ENCODE measurements at places on chromosomes 4 and X.

DNA sequence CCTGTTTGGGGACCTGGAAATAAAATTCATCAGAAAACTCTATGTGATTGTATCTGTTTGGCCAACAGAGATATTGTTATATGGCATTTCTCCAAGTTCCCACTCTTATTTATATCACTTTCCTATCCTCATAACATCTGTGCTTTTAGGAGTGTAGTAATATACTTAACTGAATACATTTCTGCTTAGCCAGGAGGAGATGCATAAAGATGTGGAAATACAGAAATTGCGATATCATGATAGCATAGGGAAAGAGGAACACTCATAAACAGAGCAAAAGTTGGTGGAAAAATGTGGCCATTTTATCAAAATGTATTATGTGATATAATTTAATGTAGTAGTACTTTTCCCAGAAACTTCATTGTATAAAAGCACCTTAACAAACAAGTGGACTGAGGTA, 46.1 kb upstream of the TSPAN7 start:
- no peak for DNase-seq

DNA sequence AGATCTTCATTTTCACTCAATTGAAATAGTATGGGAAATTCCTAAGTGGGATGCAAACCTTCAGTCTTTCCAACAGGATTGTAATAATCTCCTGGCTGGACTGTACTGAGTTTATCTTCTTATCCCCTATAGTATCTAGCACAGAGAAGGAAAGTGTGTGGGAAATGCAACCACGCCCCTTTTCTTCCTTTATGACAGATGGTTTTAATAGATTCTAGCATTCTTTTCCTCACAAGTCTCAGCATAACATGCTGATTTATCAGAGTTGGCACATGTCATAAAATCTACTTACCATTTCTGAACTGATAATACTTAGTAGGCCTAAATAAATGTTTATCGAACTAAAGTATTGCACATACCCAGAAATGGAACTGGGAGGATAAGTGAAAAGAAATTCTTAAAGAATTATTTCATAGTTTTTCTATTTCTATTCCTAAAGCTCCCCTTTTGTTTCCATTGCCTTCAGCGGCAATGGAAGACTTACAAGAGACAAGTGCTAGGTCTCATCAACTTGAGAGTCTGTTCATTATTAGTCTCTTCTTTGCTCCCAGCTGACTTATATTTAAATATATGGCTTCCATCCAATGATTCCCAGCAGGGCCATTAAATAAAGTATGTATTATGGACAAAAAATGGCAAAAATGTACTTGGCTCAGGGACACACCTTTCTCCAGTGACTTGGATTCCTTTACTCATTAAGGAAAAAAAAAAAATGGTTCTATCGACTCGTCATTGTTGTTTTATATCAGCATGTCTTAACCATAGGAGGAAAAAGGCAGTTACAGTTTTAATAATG, 484.5 kb downstream of the IL1RAPL1 start:
- no peak for DNase-seq

- DNase-seq = no peak
Observed at GRCh38 chrX:33204889-33205288, 6.5 kb downstream of the DMD start.

DNA sequence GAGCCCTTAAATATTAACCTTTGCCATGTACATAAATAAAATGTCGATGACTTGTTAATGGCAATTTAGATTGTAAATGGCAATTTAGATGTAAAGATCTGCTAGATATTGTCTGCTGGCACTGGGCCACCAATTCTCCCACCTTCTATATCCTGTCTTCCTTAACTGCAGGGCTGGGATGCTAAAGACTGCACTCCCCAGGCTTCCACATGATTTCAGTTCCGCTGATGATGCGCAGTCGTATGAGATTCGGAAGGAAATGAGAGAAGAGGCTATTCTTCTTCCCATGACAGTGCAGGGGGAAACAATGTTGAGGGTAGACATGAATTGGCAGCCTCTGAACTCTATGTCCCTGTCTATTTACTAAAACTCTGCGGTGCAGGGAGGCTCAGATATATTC, 55.7 kb downstream of the PITX2 start:
- DNase-seq = no peak

DNA sequence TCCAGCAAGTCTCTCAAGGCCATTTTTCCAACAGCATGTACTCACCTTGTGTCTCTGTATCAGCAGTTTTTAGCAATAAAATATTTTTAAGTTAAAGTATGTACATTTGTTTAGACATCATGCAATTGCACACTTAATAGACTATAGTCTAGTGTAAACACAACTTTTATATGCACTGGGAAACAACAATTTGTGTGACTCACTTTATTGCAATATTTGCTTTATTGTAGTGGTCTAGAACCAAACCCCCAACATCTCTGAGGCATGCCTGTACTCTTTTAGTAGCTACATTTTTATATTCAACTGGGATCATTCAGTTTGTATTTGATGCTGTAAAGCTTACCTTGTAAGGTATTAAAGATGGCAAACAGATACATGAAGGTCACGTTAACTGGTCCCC, 14.7 kb upstream of the PHKA2 start:
- no peak for DNase-seq

- no peak for DNase-seq
Observed at GRCh38 chrX:47187106-47187677, 6.4 kb upstream of the UBA1 start.

GRCh38 chr4:146510942-146511341, 10.8 kb downstream of the SLC10A7 start:
- DNase-seq = no peak

GRCh38 chr4:67736262-67736661, 17.9 kb downstream of the GNRHR start:
- no peak for DNase-seq

- DNase-seq = no peak
Observed at GRCh38 chr4:30553706-30554105, 166.5 kb upstream of the PCDH7 start.

GRCh38 chrX:53599781-53600396, 86.6 kb downstream of the HUWE1 start:
- no peak for DNase-seq

GRCh38 chr4:40870150-40870549, 120.4 kb downstream of the NSUN7 start:
- DNase-seq = no peak

GRCh38 chrX:118475903-118476302, 19.7 kb upstream of the DOCK11 start:
- DNase-seq = no peak

DNA sequence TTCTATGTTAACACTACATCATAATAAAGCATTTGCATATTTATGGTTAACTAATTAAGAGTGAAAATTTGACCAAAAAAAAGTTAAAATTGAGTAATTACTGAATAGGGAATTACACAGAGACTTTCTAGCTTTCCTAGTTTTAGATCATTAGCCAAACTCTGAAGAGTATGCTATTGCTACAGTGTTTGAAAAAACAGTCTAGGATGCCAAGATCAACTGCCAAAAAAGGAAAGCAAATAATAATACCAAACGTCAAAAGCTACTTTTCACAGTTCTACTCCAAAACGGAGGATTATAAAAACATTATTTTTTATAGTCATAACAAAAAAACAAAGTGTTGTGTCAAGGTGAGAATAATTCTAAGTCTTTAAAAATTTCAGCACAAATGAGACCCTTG, 359.8 kb upstream of the CTSO start:
- DNase-seq = no peak

DNA sequence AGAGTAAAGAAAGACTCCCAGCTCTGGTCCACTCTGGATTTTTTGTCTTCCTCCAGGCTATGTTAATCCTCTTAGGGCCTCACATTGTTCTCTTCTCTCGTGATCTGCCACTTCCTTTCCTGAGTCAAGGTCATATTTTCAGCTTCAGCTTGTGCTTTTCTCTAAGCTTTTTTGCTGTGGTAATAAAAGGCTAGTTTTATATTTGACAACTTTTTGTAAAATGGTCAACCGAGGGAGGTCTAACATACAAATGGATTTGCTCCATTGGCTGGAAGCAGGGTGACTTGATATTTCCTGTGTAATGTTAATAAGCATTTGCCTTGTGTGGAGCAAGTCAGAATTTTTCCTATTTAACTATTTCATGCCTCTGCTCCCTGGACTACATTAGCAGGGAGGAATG, 239.7 kb downstream of the RAB28 start:
- no peak for DNase-seq

DNA sequence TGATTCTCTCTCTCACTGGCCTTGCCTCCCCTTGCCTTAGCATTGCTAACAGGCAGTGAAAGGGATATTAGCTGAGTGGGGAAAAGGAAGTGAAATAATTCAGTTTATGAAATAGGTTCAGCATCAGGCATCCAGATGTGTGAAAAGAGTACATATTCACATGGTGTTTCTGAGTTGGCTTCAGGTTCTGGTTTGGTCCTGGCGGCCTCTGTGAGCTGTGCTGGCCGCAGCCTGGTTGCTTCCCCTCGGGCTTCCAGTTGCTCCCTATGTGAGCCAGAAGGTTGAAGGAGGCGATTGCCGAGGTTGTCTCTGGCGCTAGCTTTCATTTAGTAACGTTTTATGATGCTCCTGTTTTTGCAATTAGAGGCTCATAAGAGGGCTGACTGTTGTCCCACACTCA, 99.1 kb upstream of the TLR2 start:
- no peak for DNase-seq

DNA sequence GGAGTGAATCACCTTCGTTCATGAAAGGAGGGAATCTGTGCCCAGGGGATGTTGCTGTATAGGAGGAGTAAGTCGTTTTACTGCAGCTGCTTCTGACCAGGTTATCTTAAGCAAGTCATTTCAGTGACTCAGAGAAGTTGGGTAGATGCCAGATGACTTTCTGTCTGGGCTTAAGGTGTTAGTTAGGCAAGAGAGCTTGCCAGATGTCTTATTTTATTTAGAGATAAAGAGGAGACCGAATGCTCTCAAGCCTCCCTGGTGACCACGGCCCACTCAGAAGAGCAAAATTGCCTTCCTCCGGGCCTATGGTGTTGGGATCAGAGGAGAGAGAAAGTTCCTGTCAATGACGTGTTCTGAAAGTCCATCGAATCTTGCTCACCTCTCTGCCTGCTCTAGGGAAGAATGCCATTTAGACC, 16.3 kb upstream of the ZNF827 start:
- no peak for DNase-seq

DNA sequence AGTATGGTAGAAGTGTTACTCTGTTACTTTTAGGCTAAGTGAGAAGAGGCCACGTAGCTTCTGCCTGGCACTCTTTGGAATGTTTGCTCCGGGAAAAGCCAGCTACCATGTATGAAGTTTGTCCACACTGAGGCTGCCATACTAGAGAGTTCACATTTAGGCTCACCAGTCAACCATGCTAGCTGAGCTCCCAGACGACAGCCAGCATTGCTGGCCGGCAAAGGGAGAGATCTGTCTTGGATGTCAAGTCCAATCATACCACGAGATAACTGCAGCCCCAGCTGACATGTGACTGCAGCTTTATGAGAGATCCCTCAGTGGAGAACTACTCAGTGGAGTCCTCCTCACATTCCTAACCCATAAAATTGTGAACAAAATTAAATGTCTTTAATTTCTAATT, 321.2 kb upstream of the F9 start:
- DNase-seq = no peak

GRCh38 chr4:184825141-184825895, 450 bp downstream of the ACSL1 start:
- DNase-seq = peak; percentile 25

DNA sequence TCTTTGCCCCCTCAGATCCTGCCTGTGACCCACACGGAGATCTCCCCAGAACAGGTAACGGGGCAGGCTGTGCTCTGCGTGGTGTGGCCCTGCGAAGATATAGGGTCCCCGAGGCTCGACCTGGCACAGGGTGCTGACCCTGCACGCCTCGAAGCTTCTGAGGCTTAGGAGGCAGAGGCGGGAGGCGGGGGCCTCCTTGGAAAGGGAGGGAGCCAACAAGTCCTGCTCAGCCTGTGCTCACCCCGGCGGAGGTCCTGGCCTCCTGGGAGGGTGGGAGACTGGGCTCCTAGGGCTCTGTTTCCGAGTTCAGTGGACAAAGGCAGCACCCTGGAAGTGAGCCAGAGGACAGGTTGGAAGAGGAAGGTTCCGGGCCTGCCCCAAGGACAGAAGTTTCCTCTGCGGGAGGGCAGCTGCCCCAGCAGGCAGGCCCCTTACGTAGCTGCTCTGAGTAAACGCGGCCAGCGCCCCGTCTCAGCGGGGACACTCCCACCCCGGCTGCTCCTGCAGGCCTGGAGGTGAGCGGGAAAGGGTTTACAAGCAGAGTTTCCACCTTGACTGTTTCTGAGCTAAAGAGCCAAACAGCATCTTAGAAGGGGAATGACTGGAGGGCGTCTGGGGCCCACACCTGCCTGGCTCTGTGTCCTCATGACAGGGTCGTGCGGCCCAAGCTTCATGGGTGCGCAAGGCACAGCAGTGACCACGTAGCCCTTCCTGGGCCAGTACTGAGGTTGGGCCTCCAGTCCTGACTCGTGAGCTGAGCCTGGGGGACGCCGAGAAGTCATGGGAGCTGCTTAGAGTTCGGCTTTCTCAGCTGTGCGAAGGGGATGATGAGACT, 16.1 kb downstream of the TMEM175 start:
- DNase-seq = no peak

- DNase-seq = no peak
Observed at GRCh38 chr4:56215141-56215783, 172.0 kb downstream of the AASDH start.

- no peak for DNase-seq
Observed at GRCh38 chrX:77450996-77451395, 3.8 kb downstream of the FGF16 start.

DNA sequence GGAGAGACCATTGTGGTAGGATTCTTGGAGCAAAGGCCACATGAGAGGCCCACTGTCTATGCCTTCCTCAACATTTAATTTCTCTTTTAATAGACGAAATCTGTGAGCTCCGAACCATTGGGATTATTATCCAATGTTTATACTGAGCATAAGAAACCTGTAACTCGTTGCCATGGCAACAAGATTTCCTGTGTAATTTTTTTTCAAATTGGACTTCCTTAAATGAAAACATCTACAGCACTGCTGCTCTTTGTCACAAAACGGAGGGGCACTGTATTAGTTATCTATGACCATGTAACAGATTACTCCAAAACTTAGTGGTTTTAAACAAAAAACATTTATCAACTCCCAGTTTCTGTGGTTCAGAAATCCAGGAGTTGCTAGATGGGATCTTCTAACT, 38.7 kb downstream of the PPP1R2C start:
- no peak for DNase-seq

- DNase-seq = no peak
Observed at GRCh38 chr4:48131736-48132135, 2.3 kb downstream of the TXK start.

GRCh38 chr4:178275671-178276360, 833.6 kb upstream of the AGA start:
- DNase-seq = no peak

DNA sequence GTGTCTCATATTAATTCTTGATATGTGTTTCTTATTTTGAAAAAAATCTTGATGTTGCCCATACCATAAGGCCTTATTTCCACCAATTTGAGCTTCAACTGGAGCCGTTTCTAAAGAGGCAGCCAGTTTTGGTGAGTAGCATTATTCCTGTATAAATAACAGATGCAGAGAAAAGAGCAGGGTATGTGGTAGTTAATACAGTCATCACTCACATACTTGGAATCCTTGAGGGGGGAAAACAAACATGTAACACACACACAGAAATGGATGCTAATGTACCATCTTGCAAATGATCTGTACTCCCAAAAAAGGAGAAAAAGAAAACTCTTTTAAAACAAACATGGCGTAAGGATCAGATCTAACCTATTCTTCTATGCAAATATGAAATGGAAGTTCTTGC, 389.7 kb downstream of the GPM6A start:
- DNase-seq = no peak

Data from memory B cell (primary cell).